ENCODE measurements at places on chromosomes 4 and X.

DNA sequence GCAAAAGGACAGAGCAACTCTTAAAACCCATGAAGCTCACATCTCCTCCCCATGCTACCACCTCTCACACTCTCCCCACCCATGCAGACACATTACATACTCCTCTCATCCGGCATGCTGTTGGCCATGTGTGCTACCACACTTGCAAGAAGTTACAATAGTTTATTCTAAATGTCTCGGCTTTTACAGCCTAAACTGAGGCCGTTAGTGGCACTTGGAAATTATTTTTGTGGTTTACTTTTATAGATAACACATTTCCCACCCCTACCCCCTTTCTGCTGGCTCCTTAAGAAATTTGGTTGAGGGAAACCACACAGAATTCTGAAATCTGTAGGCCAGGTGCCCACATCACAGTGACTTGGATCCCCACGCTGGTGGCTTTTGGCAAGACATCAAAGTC, 141.1 kb upstream of the HHIP start:
- no peak for DNase-seq

DNA sequence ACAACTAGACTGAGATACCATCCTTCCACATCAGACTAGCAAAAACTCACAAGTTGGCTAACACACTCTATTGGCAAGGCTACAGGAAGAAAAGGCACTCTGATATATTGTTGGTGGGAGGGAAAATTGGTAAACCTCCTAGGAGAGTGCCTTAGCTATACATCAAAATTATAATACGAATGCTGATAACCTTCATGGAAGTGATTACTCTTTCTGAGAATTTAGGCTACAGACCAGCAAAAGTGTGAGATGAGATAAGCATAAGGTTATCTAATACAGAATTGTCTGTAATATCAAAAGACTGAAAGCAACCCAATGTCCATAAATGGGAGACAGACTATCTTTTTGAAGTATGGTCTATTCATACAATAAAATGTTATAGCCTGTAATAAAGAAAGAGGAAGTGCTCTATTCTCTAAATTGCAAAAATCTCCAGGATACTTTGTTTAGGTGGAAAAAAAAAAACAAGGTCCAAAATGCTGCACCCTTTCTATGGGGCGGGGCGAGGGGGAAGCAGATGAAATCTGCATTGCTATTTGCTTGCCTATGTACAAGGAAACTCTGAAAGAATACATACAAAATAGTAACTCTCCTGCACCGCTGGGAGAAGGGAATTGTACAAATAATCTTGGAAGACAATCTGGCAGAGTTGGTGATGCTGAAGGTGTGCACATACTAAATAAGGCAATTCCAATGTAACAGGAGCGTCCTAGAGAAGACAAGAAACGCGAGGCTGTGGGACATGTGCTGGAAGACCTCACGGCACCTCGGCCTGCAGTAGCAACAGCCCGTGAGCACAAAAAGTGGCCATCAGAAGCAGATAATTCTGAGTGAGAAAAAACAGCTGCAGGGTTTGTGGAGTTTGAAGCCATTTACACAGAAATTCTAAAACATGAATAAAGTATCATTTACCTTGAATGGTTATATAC, 109.7 kb downstream of the AFAP1 start:
- DNase-seq, result no peak

DNA sequence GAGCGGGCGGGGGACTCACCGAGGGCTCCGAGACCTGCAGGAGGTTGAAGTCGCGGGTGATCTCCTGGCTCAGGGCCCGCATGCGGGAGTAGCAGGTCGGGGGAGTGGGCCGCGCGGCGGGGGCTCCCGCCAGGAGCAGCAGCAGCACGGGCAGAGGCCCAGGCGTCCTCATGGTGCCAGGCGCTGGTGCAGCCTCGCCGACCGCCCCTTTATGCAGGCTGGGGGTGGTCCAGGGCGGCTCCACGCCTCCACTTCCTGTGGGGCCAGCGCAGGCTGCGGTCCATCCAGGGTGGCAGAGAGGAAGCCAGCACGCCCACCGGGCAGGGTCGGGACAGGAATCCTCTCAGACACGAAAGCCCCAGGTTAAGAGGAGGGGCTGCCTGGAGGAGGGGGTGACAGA, at the start of gene CYTL1:
TSS of gene CYTL1 (minus strand) at position 185 of the 400 bp plus-strand sequence. CDS start at position 172, 13 bp downstream.
- DNase-seq, result no peak

GRCh38 chr4:14924076-14924811, 78.0 kb upstream of the CPEB2 start:
- DNase-seq, result no peak

- no peak for DNase-seq
These were observed 37.9 kb downstream of the KLHL34 start for GRCh38 chrX:21620234-21620633.

DNA sequence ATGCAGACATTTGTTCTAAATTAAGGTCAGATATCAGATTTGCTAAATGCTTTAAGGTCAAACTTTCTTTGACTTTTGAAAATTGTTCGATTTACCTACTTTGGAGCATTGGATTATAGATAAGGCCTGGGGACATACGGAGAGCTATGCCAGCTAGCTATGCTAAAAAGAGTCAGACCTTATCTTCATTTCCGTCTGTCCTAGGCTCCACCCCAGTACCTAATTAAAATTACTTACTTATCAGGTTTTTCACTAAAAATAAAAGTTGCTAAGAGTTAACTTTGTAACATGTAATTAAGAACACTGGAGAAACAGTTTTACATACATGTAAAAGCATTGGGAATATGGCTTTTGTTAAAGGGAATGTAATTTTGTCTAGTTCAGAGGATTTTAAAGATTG, 7.1 kb upstream of the TMEM35A start:
- no peak for DNase-seq

DNA sequence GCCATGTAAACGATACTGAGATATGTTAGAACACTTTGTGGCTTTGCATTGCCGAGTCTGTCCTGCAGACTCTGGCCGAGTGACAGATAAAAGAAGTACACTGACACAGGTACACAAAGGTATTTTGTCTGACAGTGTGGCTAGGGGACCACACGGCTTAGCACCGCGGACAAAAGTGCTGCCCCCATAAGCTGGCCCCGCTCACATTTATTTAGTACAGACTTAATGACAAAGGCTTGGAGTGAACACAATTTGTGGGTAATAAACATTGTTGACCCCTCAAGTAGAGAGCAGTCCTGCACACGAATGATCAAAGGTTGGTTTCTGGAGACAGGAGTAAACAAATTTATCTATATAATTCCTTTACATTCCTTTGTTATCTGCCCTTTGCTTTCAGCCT, 976.8 kb downstream of the TRAM1L1 start:
- no peak for DNase-seq

GRCh38 chr4:3293401-3294391, 875 bp downstream of the RGS12 start:
- no peak for DNase-seq

DNA sequence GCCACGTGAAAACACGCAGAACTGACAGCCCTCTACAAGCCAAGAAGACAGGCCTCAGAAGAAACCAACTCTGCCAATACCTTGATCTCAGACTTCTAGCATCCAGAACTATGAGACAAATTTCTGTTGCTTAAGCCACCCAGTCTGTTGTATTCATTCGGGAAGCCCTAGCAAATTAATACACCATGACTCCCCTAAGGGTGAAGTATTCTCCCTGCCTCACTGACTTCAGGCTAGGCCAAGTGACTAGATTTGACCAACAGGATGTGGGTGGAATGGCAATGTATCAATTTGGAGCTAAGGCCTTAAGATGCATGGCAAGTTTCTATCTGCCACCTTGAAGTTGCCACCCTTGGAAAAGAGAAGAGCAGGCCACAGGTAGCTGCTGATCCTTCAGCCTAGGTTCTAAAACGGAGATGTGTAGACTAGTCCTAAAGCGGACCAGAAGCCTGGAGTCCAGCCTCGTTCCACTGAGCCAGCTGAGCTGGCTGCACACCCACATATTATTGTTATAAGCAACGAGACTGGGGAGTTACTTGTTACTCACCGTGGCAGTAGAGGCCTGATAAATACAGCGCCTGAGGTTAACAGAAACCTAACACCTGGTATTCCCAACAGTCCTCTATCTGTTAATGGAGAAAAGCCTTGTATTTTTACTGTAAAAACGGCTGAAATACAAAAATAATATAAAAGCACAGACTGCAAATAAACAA, 16.4 kb downstream of the SCARB2 start:
- DNase-seq, result no peak

GRCh38 chr4:185307136-185307950, 88.4 kb downstream of the LRP2BP start:
- no peak for DNase-seq

DNA sequence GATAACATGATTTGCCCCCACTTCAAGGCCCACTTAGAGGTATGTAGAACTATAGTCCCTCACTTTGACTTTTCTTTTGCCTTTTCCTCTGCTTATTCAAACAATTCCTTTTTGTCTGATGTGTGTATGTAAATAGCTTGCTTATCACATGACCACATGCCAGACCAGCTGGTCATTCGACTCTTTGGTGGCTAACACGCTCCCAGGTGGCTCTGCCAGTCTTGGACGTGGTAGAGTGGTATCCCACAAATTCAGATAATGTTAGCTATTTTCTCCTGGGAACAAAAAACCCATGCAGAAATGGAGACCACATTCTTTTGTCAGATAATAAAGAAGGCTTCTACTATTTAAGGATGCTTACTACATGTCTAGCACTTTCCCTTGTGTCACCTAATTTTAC, 47.9 kb downstream of the ARHGAP24 start:
- no peak for DNase-seq

DNA sequence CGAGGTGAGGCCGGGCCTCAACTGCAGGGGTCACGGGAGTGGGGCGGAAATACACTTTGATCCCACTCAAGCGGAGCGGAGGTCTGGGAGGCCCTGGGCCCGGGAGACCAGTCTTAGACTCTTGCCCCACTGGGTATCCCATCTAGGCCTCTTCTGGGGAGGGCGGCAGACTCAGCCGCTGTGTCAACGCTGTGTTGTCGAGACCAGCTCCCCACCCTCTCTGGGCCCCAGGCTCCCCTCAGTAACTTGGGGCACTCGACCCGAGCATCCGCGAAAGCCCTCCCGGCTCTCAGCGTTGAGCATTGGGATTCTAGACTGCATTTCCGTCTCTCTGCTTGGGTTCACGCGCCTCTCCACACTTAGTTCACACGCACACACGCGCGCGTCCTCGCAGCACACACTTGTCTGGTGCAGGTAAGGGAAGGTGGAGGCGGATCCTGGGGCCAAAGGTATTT, 1.7 kb downstream of the NKX3-2 start:
- DNase-seq, result no peak

- peak; percentile 33 for DNase-seq
These were observed 12.9 kb downstream of the ING2 start for GRCh38 chr4:183517781-183518180.

DNA sequence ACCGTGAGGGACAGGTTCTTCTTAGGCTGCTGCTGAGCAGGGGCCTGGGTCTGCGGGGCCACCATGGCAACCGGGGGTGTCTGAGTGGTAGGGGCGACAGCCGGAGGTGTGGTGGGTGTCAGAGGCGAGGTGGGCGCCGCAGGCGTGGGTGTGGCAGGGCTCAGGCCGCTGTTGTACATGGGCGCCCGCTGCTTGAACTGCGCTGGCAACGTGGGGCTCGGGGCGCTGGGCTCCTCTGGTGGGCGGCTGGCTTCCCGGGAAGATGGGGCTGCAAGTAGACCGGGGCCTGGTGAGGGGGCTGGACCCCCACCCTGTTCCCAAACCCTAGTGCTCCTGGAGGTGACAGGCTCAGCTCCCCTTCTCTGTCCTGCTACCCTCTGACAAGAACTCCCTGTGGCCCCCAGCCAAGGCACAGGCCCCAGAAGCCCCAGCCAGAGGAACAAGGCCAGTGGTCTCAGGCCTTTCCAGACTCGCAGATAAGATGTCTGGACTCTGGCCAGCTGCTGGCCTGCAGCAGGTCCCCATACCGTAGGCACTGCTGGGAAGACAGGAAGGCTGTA, 24.8 kb downstream of the NELFA start:
- DNase-seq, result no peak

DNA sequence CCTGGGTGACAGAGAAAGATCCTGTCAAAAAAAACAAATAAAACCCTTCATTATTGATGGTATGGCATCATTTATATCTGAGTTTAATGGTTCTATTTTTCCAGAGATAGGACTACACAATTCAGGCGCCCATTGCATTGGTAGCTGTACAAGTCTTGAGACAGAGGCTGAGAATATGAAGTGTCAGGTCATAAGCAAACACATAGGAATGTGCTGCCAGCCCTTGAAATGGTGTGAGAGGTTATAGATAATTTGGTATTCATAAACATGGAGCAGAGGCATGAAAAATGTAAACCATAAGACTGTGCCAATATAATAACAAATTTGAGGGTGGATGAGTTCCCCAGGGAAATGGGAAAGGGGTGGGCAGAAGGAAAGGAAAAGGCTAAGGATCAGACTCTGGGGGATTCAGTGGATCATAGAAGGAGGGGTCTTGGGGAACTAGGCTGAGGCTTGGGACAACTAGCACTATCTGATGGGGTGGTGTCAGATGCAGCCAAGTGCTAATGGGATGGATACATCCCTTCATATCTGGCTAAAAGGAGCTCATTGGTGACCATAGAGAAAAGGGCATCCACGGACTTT, 50.8 kb downstream of the MAOA start:
- DNase-seq, result no peak

DNA sequence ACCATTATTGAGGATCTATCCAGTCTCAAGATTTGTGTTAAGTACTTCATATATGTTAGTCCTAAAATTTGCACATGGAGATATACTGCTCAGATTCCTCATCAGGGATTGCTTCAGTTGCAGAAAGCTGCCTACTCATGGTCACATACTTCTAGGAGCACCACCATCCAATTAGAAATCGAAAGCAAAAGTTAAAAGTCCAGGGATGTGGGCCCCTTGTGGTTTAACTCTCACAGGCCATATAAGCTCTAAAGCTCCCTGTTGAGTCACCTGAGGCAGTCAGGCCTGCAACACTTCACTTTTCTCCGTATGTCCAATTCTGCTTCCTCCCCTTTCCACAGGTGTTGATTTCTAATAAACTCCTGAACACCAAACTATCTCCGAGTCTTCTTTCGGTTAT, 84.2 kb downstream of the CNOT6L start:
- no peak for DNase-seq

DNA sequence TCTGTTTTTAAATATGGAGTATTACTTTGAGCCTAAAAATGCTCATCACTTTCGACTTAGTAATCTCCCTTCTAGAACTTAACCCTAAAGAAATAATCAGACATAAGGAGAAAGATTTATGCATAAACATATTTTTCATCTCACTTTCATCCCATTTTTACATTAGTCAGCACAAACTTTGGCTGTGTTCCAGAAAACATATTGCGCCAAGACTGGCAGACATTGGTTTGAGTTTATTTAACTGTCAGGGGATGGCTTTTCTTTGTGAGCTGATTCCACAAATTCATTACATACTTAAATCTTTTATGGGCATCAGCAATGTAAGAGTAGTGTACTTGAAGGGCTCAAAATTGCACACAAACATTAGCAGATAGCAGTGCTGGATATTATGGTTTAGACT, 23.7 kb downstream of the MAOA start:
- DNase-seq, result no peak

DNA sequence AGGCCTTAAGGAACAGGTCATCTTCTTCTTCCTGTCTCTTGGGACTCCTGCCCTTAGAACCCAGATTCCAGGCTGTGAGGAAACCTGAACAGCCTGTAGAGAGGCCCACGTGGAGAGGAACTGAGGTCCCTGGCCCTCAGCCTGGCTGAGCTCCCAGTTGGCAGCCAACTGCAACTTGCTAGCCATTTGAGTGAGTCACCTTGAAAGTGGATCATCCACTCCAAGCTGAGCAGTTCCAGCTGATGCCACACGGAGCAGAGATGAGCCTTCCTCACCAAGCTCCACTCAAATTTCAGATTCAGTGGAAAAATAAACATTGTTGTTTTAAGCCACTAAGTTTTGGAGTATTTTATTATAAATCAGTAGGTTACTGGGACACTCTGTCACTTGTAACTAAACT, 392.5 kb downstream of the BCOR start:
- DNase-seq, result no peak
